ENCODE measurements at places on chromosomes 7 and 10. TPM values are rescaled to one million over a fixed set of nuclear protein-coding genes. Genes with fewer than 3 reads are reported as not detected.

Gene SPACDR
- 2.7 TPM for total RNA-seq

Gene LRRN3
- 204 TPM for total RNA-seq

Gene PON1
- total RNA-seq: not detected

Gene CXCL12
- not detected for total RNA-seq

Gene FUOM
- total RNA-seq: 12.4 TPM

Gene IQUB
- total RNA-seq: not detected

Gene BAIAP2L1
- total RNA-seq: 0.89 TPM

Gene TAS2R41
- total RNA-seq: not detected

Gene GIMAP1
- 19.0 TPM for total RNA-seq

Gene AFAP1L2
- total RNA-seq: 4.0 TPM

Gene SRI
- 110 TPM for total RNA-seq

Gene MMD2
- not detected for total RNA-seq

Gene EDRF1
- 34.1 TPM for total RNA-seq

Gene ANKRD61
- total RNA-seq: 0.29 TPM

Gene CCDC172
- not detected for total RNA-seq

Gene PGAM2
- 0.34 TPM for total RNA-seq

Gene SNX10
- 42.7 TPM for total RNA-seq

Gene RNF32
- 1.4 TPM for total RNA-seq

Gene MTERF1
- 16.8 TPM for total RNA-seq

Gene GHRHR
- total RNA-seq: not detected

Gene RNF148
- total RNA-seq: not detected

Gene AUTS2
- total RNA-seq: 15.2 TPM

Gene TMEM273
- total RNA-seq: 25.6 TPM

Gene STK31
- total RNA-seq: not detected

Gene GIMAP4
- total RNA-seq: 174 TPM

Gene ERVW-1
- not detected for total RNA-seq

Gene C10orf62
- total RNA-seq: not detected

Gene UTF1
- not detected for total RNA-seq

Gene HMX2
- total RNA-seq: not detected

Gene C10orf67
- total RNA-seq: not detected

Gene MUC3A
- total RNA-seq: not detected

Gene SCART1
- total RNA-seq: 2.7 TPM

Gene ZNF33A
- total RNA-seq: 26.6 TPM

Gene SFTPA2
- total RNA-seq: not detected

Gene SYT15B
- total RNA-seq: 0.23 TPM

Gene PNLIPRP1
- total RNA-seq: not detected

Gene SFTPA1
- not detected for total RNA-seq

Gene GPRIN2
- total RNA-seq: not detected

Gene IGFBP3
- 1.0 TPM for total RNA-seq

Gene RAB18
- 65.6 TPM for total RNA-seq

Gene GIGYF1
- 42.1 TPM for total RNA-seq

Gene SFRP4
- total RNA-seq: not detected

Gene ANKRD7
- total RNA-seq: 0.66 TPM

Gene HABP2
- not detected for total RNA-seq

Measured in activated CD8-positive, alpha-beta T cell treated with anti-CD3 and anti-CD28 coated beads, Interleukin-2, amount 10 ng/mL, durations not matched to agents 7 days and 5 days (primary cell).